ENCODE measurements at places on chromosomes 7 and 10.

DNA sequence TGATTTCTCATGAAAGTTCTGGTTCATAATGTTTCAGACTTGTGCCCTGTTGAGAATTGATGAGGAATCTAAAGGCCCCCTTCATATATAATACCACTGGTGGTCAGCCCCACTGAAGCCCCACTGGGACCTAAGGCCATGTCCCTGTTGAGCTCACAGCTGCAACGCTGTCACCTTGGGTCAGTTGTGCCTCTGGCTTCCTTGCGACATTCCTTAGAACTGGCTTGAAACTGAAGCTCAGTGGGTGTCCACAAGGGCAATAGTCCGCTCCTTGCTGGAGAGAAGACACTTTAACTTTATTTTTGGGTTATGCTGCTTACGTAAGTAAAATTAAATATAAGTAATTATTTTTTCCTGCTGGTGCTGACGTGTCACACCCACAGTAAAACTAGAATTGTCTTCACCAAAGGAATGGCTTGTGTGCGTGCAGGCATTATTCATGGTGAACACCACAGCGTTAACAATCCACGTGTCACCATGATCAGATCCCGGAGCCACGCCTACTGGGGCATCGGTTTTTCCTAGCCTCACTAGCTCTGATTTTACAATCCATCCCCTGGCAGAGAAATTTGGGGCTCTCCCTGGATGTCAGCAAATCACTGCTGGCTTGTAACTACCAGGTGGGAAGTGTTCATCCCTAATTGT is 66.5 kb downstream of the BICC1 start:
- DNase-seq, result no peak

GRCh38 chr7:98107313-98107721 is 655 bp downstream of the LMTK2 start:
- DNase-seq, result no peak

- DNase-seq, result no peak
Measured at GRCh38 chr10:99389729-99390480, 40.5 kb downstream of the GOT1 start.

DNA sequence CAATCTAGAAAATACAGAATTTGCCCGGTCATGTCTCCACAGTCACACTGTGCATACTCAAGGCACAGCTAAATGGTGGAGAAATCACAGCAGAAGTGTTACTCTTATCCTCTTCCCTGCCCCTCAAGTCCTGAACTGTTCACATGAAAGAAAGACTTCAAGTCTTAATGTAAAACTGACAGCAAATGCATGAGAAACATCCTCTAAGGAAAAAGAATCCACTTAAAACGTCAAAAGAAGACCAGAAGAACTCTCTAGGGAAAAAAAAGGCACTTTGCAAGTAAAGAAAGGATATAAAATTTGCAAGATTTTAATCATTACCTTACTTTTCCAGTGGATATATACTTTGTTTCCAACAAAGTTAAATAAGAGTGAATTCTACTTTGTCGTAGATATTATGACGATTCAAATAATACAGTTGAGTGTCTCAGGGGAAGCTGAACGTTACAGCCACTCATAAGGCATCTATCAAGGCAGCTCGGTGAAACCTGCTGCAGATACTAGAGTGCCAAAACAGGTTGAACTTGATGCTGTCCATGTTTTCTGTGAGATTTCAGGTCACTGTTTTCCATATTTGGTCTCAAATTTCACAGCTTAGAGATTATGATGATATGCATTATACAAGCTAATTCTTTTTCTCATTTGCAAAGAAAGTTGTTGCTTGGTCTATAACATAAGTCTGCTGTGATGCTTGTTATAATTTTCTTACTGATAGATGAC is 155.0 kb downstream of the CTTNBP2 start:
- no peak for DNase-seq

DNA sequence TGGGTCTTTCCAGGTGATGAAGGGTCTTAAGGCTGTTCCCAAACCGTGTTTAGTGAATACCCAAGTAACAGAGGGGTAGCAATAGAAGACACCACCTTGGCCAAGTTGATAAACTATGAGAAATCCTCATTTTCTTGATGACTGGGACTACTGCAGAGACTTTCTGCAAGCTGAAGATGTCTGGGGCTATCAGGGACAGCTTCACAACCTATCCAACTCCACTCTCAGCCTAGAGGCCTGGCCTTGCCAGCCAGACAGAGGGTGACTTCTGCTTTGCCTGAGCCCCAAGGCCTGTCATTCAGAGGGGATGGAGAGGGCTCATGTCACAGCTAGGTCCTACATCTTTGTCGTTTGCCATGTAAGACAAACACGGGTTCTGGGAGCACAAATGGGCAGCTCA is 255.9 kb upstream of the GRB10 start:
- DNase-seq, result no peak

DNA sequence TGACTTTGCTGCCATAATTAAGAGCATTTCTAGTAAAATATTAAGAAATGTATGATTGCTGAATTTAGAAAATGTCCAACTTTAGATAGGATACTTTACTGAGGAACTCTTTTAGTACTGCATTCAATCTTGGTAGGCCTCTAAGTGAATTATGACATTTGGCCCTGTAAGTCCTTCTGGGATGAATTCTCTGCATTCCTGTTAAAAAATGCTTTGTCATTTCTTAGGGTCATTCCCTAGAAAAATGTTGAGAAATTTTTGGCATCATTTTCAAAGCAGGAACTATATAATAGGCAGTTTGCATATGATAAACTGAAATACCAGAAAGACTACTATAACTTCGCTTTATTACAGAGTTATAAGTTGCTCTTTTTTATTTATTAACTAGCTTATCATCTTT is 69.3 kb upstream of the PRR15 start:
- no peak for DNase-seq

DNA sequence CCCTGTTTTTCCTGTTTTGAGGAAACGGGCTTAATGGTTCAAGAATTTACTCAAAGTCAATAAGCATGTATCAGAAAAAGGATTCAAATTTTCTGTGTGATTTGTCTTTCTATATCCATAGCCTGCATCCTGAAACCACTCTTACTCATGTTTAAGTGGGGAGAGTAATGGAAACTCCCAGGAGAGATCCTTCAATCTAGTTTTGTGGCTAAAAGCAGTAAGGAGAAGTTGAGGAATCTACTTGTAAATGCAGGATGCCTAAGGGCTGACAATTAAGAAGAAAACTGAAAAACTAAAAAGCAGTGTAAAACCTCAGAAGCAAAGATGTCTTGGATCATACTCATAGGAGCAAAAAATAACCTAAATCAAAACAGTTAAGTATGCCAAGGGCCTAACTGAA is 68.1 kb upstream of the GRID1 start:
- DNase-seq, result no peak

DNA sequence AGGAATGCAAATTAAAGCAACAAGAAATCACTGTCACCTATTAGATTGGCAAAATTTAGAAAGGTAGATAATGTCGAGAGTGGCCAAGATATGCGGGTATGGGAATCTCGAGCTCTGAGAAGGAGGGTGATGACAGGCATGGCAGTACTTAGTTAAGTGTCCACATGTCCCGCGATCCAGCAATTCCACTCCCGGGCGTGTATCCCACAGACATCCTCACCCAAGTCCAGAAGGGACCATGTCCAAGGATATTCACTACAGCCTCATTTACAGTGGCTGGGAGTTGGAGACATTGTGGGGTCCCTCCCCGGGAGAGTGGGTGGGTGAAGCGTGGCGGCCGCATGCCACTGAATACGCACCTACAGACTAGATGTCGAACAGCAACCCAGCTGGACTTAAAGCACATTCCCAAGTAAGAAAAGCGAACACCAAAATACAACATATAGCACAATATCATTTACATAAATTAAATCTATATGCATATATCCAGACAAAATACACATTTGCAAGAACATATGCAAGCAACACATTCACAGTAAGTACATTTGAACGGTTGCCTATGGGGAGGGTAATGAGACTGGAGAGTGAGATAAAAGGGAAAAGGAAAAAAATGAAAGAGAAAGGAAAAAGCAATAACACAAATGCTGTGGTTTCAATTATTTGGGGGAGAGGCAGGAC is 9.9 kb downstream of the KCNH2 start:
- no peak for DNase-seq

- DNase-seq, result no peak
Measured at GRCh38 chr10:89669985-89670384, 24.9 kb upstream of the PANK1 start.

DNA sequence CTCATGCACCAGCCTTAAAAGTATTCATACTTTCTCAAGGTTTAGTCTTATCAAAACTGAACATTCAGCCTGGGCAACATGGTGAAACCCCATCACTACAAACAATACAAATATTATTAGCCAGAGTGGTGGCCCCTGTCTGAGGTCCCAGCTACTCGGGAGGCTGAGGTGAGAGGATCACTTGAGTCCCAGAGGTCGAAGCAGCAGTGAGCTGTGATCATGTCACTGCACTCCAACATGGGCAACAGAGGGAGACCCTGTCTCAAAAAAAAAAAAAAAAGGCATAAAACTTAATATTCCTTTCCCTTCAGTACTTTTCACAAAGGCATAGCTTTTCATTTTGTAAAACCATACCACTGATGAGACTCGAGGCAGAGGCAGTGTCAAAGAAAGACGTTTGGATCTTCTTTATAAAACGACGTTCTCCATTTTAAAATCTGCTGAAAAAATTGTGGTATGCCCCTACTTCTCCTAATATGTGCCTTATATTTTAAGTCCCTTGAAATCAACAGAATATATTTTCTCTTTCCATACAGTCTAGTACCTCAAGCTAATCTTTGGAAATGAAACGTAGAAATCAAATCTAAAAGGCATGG is 1.9 kb downstream of the NSUN6 start:
- DNase-seq, result no peak

DNA sequence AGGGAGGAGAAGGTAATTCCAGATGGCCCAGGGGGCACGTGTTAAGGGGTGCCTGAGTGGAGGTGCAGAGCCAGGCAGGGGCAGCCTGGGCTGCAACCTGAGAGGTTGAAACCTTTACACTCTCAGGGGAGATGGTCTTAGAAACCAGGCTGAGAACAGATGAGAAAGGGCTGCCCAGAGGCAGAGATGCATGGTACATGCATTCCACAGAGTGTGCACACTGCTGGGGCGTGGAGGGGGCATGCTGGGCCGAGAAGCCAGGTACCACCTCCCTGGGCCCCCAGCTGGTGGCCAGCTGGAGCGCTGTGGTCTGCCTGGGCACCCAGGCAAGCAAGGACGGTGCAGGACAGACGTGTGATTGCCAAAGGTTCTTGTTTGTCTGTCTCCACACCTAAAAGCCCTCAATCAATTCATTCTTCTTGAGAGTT is 14.1 kb upstream of the CSGALNACT2 start:
- peak; percentile 36 for DNase-seq

- no peak for DNase-seq
Measured at GRCh38 chr10:111532139-111532538, 455.3 kb downstream of the ADRA2A start.

DNA sequence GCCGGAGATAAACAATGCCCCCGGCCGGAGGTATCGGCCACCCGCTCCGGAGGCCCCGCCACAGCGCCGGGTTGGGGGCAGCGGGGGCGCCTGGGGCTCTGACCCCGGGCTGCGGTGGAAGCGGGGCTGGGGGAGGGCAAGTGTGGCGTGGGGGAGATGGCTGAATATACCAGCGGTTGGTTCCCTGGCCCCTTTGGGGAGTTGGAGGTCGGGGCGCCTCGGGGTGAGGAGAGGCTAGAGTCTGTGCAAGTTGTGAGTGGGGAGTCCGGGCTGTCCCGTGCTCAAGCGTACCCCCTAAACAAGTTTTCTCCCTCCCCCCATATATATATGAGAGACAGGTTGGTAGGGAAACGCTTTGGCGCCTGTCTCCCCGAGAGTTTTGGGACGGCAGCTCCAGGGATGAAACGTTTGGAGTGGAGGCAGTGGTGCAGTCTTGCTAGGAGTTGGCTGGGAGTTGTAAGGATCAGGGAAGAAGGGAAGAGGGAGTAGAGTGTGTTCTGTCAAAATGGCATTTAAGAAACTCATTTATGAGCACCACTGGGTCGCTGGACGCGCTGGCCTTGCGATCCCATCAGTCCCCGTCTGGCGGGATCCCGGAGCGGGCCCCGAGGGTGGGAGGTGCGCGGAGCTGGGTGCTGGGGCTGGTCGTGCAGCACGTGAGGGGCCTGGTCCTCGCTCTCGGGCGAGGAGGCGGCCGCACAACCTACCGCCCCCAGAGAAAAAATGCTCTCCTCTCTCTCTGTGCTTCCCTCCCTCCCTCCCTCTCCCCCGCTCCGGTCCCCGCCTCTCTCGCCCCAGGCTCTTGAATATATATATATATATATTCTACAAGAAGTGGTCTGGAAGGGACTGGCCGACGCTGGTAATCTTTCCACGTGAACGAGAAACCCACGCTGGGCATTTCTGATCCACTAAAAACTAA is 1.1 kb downstream of the TET1 start:
- DNase-seq, result no peak

DNA sequence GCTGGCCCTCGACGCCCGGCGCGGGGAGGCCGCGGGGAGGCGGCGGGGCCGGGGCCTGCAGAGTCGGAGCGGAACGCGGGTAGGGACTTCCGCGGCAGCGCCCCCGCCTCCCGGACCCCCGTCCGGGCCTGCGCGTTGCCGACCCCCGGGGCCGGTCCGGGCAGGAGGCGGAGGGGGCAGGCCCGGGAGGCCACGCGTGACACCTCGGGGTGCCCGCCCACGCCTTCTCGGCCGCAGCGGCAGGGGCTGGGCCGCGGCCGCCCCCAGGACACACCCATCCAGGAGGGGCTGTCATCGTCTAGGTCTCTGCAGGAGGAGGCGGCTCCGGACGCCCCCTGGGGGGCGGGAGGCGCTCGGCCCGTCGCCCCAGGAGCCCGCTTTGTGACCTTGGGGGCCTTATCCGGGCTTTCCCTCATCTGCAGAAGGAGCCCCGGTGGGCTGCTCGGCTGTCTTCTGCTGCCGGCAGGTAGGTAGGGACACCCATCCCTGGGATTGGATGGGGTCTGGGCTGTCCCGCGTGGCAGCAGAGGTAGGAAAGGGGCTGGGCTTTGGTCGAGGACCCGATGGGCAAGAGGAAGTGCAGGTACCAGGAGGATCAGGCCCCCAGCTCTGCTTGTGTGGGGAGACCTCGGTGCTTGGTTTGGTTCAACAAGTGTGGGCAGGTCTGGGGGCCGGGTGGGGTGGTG is 569 bp downstream of the ZNF316 start:
- no peak for DNase-seq

- no peak for DNase-seq
Measured at GRCh38 chr10:34861293-34862021, 46.4 kb upstream of the PARD3 start.

All from ureter (tissue), 1 donor.